ENCODE measurements at places on chromosomes 7 and 10.

GRCh38 chr10:126391192-126391885 lies 3.1 kb upstream of the ADAM12 start:
- DNase-seq: peak; percentile 72

DNA sequence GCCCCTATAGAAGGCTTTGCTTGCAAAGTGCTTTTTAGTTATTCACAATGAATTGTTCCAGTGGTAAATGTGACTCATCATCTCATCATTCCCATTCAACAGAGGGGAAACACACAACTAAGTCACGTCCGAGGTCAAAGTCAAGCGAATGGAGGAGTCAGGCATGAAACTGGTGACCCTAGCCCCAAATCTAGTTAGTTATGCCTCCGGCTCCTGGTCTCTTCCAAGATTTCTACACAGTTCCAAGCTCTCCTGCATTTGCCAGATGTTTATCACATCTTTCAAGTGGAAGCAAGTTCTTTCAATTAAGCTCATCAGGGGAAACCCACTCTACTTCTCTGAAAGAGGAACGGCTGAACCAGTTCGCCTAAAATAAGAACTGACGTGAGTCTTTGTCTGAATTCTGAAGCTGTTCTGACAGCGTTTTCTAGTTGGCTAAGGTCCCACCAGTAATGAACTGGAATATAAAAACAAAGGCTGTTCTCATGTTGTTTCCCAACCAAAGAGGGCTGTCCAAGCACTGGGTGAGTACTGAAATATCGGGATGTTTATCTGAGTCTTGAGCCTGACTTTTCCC lies 140.9 kb upstream of the NRBF2 start:
- peak; percentile 65 for DNase-seq

DNA sequence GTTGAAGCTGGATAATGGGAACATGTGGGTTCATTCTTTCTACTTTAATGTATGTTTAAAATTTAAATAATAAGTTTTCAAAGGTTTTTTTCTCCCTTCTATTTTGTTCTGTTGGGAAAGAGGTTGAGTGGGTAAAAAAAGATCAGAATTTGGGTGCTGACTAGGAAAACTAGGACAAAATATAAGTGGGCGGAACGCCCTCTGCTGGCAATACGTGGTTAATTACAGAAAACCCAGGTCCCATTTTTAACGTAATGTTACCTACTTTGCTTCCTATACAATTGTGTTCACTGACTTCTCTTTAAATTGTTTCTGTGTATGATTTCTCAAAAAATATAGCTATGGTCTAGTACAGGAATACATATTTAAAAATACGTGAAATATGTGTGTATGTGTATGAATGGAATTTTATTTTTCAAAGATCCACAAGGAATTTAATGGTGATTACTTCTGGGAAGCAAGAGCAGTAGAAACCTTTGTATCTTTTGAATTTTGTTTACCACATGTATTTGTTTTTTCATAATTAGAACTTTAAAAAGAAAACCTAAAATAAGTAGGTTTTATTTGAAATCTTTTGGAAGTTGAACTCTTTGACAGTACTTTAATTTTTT lies 8.7 kb downstream of the ECD start:
- DNase-seq: peak; percentile 60

GRCh38 chr10:112429654-112430230 lies 17.0 kb downstream of the ZDHHC6 start:
- no peak for DNase-seq

GRCh38 chr7:53485354-53485753 lies 449.9 kb downstream of the POM121L12 start:
- no peak for DNase-seq

GRCh38 chr10:98038288-98038687 lies 7.9 kb upstream of the CRTAC1 start:
- no peak for DNase-seq
